Osteocyte (in vitro differentiated cells): ENCODE measurements at places on chromosomes 16 and 17. TPM values are rescaled to one million over a fixed set of nuclear protein-coding genes. Genes with fewer than 3 reads are reported as not detected.

CCDC78 gene
- total RNA-seq = 2.6 and 3.1 TPM in 2 replicates

CCL5 gene
- not detected in 2 replicates for total RNA-seq

PRAC1 gene
- not detected in 2 replicates for total RNA-seq

ACACA gene
- total RNA-seq = 63.5 and 63.8 TPM in 2 replicates

SKAP1 gene
- not detected in 2 replicates for total RNA-seq

HSD17B2 gene
- total RNA-seq = 0.40 TPM in 1 of 2 replicates, not detected in the other

C16orf54 gene
- total RNA-seq = not detected in 2 replicates

TTYH2 gene
- 1.8 and 2.0 TPM in 2 replicates for total RNA-seq

KRT40 gene
- total RNA-seq = not detected in 2 replicates

PRDM7 gene
- not detected in 2 replicates for total RNA-seq

DNA sequence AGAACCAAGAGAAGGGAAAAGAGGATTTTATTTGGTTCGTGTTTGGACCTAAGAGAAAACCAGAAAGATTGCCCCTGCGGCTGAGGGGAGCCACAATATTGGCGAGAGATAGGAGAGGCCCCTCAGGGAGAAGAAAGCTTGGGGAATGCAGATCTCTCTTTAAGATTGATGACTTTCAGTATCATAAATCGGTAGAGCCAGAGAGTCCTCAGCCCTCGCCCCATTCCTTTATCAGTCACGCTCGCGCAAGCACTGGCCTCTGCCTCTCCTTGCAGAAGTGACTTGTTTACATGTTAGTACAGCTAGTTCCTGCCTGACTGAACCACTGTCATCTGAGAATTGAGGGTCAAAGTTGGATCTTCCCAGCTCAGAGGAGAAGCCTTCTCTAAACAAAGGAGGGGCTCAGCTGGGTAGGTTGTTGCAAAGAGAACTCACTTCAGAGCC lies 21.5 kb upstream of the KRT19 start:
- DNase-seq = no peak

GRCh38 chr17:6690641-6691040 lies 22.5 kb downstream of the SLC13A5 start:
- no peak for DNase-seq

- no peak for DNase-seq
These were observed 797 bp downstream of the GRB7 start for GRCh38 chr17:39738568-39738901.

GRCh38 chr17:32672711-32673110 lies 185.9 kb downstream of the CDK5R1 start:
- no peak for DNase-seq

DNA sequence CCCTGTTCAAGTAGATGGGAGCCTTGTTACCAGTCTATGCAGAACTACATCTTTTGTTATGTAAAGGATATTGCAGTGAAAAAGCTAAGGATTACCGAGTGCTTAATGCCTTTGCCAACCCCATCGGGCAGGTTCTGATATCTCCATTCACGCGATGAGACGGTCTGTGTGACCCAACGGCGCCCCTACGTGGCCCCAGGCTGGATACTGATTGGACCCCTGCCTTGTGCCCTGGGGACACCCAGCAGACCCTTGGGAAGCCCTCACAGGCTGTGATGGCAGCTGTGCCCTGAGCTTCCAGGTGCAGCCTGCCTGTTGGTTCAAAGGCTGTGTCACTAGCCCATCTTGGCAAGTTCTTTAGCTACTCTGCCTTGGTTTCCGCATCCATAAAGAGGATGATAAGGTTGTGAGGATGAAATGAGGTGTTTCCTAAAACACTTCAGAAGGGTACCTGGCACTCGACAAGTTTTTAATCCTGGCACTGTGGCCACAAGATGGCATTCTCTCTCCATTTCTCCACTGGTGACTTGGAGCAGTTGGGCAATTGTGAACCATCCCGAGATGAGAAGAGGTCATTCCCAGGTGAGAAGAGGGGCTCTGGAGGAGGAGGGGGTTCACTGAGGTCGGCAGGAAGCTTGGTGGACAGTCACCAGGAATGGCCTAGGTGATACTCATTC lies 33.6 kb downstream of the HAPSTR1 start:
- DNase-seq = no peak

DNA sequence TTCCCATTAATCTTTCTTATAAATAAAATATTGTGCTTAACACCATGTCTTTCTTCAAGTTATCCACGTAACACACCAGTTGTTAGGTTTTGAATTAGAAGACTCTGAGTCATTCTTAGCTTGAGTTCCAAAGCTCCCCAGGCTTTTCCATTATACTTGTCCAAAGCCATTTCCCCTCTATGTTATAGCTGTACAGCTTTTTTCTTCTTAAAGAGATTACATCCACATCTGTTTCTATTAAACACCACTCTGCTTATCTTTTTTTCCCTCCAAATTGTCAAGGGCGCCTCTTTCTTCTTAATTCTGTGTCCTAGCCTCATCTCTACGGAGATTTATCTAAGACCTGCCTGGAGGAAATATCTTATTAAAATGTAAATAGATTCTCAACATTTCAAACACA lies 139.4 kb upstream of the CPHXL start:
- DNase-seq = no peak

- DNase-seq = no peak
These were observed 40.6 kb upstream of the CDH8 start for GRCh38 chr16:62076886-62077285.

GRCh38 chr16:86966777-86967176 lies 350.4 kb downstream of the C16orf95 start:
- DNase-seq = no peak

DNA sequence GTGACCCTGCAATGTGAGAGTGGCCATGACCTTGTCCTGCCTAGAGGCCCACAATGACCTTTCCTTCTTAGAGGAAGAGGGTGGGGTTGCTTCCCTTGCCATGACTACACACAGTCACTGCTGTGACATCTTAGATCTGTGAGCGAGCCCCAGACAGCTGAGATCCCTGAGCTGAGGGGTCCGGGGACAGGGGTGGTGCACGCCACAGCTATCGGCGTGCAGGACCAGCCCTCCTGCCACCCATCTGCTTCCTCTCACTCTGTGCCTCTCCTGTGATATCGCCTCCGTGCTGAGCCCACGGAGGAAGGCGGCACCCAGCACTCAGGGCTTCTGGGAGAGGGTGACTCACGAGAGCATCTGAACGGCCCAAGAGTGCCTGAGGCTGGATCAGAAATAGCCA lies 35.2 kb downstream of the KIAA0513 start:
- DNase-seq = no peak

- DNase-seq = no peak
These were observed 6.3 kb downstream of the KDM8 start for GRCh38 chr16:27209591-27209990.

DNA sequence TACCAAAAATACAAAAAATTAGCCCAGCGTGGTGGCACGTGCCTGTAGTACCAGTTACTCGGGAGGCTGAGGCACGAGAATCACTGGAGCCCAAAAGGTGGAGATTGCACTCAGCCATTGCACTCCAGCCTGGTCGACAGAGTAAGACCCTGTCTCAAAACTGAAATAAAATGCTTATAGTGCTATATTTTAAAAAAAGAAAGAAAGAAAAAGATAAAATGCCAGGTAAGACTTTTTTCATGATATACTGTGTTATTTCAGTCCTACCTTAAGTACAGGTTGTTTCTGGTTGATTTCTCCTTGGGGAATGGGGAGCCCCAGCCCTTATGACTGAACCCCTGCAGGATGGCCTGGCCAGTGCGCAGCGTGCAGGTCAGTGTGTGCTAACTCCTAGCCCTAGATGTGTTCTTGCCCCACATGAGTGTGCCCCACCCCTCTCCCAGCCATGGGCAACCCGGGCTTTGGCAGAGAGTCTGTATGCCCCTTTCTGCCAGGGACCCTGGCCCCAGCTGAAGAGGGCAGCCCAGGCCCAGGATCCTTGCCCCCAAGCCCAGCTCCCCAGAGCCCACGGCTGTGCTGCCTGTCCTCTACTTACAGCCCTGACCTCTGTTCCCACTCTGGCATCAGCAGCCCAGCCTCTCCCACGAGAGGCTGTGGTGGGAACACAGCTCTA lies 1.3 kb downstream of the CNGB1 start:
- DNase-seq = no peak

- DNase-seq = no peak
These were observed 22.5 kb upstream of the RASL10B start for GRCh38 chr17:35708951-35709350.

DNA sequence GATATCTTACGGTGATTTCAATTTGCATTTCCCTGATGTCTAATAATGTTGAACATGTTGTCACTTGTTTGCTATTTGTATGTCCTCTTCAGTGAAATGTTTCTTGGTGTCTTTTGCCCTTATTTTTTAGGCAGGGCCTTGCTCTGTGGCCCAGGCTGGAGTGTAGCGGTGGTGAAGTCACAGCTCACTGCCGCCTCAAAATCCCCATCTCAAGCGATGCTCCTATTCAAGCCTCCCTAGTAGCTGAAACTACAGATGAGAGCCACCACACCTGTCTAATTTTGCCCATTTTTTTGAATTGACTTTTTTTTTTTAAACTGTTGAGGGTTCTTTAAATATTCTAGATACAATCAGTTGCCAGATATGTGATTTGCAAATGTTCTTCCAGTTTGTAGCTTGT lies 8.3 kb downstream of the UBE2G1 start:
- no peak for DNase-seq

DNA sequence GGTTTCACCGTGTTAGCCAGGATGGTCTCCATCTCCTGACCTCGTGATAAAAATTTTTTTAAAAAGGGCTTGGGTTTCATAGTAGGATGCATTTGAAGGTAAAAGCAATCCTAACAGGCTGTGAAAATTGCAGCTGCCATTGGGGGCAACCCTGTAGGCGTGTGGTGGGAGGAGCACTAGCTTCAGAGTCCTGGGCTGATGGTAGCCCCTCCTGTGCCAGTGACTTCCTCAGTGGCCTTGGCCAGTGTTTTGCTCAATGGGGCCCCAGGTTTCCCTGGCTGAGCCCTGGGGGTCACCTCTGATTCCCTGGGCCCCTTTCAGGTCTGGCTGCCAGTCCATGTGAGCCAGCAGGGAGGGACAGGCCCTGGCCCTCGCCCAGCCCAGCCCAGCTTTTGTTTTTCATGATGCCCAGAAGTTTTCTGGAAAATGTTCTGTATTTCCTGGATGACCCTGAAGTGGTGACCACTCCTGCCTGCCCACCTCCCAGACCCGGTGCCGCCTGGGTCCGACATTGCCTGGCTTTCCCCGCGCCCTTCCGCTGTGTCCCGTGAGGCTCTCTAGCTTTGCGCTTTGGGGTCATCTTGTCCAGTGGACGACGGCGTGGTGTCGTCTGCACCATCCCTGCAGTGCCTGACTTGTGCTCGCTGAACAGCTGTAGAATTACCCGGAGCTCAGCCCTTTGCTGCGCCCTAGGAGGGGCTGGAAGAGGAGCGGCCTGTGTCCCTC lies 9.4 kb downstream of the MGRN1 start:
- DNase-seq = no peak

DNA sequence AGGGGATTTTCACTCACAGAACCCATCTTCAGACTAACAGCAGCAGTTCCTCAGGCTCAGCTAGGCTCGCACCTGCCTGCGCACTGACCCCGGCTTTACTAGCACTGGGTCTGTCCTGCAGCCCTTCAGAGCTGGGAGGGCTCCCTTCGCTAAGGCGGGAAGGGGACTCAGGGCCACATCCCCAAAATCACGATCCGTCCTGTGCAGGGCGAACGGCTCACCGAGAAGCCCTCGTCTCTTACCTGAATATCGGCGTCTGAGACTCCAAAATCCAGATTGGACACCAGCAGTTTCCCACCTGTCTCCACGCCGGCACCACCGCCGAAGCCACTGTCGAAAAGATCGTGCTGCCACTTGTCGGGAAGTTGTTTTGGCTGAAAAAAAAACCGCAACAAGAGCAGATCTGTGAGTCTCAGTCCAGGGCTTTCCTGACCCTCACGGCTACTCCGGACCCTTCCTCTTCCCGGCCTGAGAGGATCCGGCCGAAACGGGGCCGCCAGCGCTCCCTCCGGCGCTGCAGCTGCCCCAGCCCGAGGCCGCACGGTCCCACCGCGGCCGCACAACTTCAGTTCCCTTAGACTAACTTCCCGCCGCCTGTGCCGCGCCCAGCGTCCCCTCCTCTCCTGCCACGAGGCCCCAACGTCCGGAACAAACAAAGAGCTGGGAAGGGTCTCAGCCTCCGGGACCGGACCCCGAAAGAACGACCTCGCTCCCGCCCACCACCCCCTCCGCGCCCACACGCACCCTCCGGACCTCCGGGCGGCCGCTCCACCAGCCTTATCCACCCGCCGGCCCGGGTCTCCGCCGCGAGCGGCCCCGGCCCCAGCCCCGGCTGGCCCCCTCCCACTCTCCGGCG lies 711 bp downstream of the ALYREF start:
- no peak for DNase-seq

GRCh38 chr17:61947367-61948078 lies 19.7 kb upstream of the INTS2 start:
- DNase-seq = no peak

DNA sequence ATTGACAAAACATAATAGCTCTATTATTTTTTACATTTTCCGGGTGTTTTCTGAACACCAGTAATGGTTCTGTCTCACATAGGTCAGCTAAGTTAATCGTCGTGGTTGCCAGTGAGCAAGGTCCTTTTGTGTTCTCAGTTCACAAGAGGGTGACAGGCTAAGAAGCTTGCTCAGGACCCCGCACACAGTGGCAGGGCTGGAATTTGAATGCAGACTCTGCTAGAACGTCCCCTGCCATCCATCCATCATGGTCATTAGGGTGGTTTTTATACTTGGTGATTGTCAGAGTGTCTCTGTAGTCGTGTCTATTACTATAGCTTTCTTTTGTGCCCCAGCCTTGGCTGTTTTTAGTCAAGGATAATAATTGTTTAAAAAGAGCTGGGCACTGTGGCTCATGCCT lies 176.2 kb downstream of the SNX29 start:
- DNase-seq = no peak

DNA sequence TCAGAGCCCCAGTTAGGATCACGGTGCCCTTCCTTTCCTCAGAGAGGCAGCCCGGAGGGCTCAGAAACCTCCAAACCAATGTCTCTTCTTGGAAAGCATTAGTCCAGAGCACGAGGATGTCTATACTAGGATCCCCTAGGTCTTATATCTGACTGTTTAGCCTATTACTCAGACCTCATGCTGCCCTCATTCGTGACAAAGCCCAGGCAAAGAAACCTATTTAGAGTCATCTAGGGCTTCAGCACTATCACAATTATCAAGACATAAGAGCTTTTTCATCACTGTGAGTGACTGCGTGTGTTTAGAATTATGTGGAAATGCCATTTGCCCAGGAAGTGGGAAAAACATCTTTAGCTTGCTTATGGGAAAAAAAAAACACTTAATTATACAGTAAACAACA lies 159.8 kb upstream of the NOL11 start:
- no peak for DNase-seq

GRCh38 chr17:34110315-34110714 lies 144.8 kb upstream of the CCL2 start:
- no peak for DNase-seq

DNA sequence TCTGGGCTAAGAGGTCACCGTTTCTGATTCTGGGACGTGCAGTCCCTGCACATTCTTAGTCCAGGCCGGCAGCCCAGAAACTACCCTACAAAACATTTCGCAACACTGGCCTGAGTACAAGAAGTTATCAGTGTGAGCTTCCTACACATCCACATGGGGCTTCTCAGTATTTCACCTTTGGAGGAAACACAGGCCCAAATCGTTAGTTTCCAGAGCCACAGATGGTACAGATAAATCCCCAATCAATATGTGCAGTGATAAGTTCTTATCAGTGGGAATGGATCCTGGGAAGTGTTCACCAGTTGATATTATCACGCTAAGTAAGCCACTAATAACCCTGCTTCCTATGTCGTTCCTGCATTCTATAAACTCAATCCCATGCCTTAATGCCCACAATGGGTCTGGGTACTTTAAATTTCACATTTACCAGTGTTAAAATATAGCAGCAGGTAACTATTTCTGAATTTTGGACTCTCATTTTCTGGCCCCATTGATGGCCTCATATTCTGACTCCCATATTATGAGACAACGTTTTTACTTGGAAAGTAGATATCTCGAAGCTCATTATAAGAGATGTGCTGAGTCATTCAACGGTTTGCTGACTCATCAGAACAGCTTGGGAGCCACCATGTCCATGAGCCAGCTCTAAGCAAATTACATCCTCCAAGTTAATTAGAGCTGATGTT lies 370.2 kb upstream of the MAF start:
- no peak for DNase-seq
